GM12864 (cell line): ENCODE measurements at places on chromosomes 3 and 15.

DNA sequence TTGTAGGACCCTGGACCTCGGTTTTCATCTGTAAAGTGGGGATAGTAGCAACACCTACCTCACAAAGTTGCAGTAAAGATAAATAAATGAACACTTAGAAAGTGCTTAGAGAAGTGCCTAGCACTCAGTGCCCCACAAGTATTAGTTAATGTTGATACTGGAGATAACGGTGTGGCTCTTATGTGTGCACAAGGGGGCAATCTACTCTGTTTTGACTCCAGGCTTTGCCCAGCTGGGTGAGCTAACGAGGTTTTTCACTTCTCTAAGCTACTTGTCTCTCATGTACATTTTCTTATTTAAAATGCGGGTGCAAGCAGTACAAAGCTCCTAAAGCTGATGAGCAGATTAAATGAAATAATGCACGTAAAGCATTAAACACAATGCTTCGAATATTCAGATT lies 193.5 kb upstream of the ICE2 start:
- DNase-seq, result no peak

DNA sequence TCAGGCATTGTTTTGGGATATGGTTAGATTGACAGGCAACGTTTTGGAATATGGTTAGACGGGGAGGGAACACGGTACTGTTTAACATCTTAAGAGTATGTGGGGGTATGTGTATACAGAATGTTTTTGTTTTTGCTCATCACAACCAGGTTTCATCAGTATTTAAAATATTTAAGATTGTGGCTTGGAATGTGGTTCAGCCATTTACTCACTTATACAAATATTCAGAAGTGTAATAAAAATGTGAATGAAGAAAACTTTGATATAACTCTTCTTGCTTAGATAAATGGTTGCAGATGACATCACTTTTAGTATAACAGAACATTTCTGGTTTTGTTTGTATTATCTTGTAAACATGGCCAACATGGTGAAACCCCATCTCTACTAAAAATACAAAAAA lies 3.9 kb upstream of the PAK2 start:
- DNase-seq, result no peak

GRCh38 chr3:127923611-127924010 lies 8.6 kb downstream of the KBTBD12 start:
- no peak for DNase-seq

DNA sequence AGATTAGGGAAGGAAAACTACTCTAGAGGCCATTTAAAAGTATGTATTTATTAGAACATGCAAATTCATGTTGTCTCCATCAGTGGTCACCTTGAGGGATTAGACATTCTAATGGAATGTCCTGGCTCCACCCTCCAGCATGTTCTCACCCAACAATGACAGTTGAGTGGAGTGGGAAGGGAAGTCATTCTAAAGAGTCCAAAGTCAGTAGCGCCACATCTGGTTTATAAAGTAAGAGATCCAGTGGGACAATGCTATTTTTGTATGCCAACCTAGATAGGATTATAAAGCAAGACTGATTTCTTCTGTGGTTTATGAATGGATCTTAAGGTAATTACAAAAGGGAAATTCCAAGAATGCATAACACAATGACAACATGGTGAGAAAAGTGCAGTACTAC lies 33.3 kb downstream of the SLC24A1 start:
- no peak for DNase-seq

GRCh38 chr15:61974759-61975158 lies 85.5 kb downstream of the VPS13C start:
- no peak for DNase-seq

DNA sequence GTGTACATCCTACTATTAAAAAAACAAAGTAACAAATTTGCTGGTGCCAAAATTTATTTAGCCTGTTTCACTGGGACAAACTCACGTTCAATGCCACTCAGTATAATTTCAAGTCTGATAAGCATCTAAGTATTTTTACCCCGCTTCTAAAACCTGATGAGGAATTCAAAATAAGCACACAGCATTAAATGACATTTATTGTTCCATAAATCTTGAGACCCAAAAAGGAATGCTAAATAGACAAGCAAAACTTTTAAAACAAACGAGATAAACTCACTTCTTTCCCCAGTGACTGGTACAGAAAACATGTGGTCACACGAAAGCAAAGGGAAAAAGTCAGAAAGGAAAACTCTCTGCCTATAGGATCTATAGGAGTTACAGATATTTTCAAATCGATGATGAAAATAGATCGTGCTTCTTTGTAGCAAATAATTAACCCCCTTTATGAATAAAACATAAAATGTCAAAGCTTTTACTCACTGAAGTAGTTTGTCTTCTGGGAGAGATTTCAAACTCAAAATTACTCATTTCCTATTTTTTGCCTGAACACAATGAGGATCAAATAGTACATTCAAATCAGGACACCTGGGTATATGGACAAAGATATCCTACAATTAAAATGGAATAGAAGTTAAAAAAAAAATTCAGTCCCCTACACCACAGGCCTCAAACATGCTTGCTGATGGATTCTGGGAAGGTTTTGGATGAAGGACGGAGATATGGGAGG lies 51.7 kb downstream of the UBP1 start:
- DNase-seq, result no peak

DNA sequence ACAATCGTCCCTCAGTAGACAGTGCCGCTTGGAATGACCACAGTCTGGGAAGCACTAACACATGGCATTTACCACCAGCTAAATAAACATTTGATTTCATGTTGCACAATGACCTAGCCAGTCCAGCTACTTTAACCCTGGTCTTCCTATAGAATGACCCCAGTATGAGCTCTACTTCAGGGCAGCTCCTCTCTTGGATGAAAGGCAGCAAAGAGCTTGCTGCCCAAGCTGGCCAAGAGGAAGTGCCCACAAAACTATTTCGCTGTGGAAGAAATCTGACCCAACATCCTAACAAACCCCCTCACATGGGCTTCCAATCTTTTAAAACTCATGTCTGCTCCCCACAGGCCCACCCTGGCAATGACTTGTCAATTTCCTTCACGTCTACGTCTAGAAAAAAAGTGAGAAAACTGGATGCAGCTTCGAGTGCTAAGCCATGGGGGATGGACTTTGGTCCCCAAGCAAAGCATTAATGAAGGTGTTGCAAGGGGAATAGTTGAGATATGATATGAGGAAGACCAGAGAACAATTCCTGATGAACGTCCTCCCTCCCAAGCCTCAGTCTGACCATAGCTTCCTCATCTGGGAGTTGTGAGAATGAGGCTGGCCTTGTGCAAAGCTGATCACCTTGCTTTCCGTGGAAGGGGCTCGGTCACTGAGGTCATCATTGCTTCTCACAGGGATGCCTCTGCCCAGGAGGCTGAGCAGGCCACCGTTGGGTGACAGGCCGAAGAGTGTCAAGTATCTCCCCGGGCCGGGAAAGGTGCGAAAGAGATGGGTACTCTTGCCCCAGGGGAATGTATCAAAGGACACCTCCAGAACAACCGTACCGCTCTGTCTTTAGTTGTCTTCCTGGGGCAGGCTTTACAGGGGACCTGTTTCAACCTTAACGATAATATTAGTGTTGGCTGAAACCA lies 964 bp downstream of the SLC25A20 start:
- DNase-seq, result no peak

DNA sequence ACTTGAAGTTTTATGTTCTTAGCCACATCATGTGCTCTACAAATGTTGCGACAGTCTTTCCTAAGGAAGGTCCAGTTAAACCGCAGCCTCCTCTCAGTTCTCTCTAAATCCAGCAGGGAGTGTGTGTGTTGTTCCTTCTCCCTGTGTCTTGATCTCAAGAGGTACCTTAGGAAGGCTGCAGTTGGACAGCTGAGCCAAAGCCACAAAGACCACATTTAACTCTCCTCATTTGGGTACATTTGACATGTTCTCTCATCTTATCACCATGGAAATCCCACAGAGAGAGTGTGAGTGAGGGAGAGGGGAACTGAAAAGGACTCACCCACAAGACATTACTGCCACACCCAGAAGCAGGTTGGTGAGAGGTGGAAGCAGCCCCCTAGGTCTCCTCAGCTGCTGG lies 79.5 kb downstream of the CD200R1L start:
- no peak for DNase-seq

DNA sequence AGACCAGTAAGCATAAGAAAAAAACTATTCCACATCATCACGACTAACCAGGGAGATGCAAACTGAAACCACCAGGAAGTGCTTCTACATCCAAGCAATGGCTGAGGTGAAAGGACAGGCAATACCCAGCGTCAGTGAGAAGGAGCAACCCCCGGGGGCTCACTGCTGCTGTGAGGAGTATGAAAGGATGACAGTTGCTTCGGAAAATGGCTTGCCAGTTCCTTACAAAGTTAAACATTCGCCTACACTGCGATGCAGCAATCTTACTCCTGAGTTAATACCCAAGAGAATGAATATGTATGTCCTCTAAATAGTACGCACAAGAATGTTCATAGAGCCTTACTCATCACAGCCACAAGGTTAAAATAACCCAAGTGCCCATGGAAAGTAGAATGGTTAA lies 13.3 kb upstream of the PLXNA1 start:
- no peak for DNase-seq

- no peak for DNase-seq
Observed at GRCh38 chr3:123002100-123002748, 25.3 kb downstream of the SEMA5B start.

GRCh38 chr3:29486096-29486495 lies 205.2 kb downstream of the RBMS3 start:
- no peak for DNase-seq

DNA sequence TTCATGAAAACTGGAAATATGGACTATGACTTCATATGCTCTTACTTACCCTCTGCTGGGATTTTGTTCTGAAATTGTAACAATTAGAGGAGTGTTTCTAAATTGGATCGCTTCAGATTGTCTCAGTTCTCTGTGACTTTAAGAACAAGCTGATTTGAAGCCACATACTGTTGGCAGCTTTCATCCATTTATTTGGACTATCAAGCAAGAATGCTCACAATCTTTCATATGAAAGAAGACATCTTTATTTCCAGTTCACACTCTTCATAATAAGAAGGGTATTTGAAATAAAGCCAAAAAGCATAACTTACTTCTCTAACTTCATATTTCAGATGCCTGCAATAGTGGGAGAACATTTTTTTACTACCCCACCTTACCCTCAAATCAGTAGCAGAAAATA lies 491.6 kb upstream of the TPRG1 start:
- no peak for DNase-seq

GRCh38 chr3:128524374-128525299 lies 31.6 kb upstream of the GATA2 start:
- no peak for DNase-seq

DNA sequence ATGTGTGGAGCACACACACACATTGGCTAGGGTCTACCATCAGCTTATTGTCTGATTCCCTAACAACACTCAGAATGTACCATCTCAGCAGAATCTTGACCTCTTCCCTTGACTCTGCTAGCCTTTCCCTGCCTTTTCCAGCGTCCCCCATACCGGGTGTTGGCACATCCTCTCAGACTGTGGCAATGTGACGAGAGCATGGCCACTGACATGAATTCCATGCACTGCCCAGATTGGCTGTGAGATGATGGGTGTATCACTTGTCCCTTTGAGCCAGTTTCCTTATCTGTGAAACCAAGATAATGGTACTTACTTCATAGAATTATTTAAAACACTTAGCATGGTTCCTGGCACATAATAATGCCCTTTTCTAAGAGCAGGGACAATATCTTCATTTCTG lies 60.3 kb upstream of the EIF1B start:
- no peak for DNase-seq

GRCh38 chr3:72634128-72634527 lies 214.1 kb downstream of the SHQ1 start:
- no peak for DNase-seq

DNA sequence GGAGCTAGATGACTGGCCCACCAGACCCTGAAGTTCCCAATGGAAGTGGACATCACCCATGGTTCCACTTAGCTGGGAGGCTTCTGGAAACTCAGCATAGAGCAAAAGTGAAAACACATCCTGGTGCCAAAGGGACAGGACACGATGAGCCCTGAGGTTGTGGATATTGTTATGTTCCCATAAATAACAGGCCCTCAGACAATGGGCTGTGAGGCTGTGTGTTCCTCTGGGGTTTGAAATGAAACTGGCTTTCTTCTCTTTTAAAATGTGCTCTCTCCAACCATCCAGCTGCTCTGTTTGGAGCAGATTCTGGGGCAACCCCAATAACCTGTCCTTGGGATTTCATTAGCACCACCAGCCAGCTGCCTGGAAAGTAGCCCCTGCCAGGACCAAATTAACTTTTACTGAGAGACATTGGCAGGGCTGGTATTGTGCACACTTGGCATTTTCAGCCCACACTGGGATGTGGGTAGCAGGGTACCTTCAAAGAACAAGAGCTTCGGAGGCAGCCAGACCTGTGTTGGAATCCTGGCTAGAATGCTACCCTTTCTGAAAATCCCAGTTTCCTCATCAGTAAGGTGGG lies 97.5 kb downstream of the DNAJB8 start:
- DNase-seq, result no peak
